ENCODE measurements at places on chromosomes 13 and 19.

GRCh38 chr19:19615086-19615485, 3.4 kb downstream of the PBX4 start:
- DNase-seq = no peak

GRCh38 chr19:3482507-3483225, 575 bp downstream of the SMIM44 start:
- no peak for DNase-seq

GRCh38 chr19:33823341-33823740, 26.7 kb downstream of the KCTD15 start:
- no peak for DNase-seq

DNA sequence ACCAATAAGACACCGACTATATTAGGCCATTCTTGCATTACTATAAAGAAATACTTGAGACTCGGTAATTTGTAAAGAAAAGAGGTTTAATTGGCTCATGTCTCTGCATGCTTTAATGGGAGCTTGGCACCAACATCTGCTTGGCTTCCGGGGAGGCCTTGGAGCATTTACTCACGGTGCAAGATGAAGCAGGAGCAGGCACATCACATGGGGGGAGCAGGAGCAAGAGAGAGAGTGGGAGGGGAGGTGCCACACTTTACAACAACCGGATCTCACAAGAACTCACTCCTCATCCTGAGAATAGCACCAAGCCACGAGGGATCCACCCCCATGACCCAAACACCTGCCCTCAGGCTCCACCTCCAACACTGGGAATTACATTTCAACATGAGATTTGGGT, 224.8 kb downstream of the KLF5 start:
- DNase-seq = no peak

- no peak for DNase-seq
Observed at GRCh38 chr19:41808663-41809566, 12.5 kb downstream of the CEACAM3 start.

DNA sequence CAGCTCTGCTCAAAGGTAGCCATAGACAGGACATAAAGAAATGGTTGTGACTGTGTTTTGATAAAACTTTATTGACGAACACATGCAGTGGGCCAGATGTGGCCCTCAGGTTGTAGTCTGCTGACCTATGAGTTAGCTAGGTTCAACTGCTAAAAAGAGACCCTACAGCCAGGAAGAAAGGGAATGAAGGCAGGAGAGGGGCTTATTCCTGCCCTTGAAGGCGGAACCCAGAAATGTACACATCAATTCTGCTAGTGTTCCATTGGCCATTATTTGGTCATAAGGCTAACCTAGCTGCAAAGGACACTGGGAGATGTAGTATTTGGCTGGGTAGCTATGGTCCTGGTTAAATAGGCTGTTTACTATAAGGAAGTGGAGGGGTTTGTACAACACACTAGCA, 18.0 kb downstream of the APBA3 start:
- peak; percentile 63 for DNase-seq

DNA sequence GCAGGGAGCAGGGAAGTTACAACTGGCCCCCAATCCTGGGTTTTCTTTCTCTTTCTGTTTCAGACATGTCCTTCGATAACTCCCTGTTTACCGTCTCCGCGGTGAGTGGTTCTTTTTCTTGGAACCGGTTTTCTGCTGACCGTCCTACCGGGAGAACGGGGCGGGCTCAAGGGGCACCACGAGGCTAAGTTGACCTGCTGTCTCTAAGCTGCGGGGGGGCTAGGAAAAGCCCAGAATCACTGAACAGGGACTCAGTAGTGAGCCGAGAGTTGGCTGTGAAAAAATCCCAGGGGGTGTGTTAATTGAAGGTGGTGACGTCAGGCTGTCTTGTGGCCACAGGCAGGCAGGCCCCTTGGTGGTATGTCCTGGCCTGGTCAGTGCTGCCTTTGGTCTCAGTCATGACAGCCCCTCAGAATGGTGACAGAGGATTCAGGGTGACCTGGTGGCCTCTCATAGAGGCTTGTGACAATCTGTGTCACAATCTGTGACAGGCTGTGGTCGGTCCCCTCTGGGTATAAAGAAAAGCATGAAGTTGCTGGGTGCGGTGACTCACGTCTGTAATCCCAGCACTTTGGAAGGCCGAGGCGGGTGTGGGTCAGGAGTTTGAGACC, 8.1 kb upstream of the CARM1 start:
- no peak for DNase-seq

- no peak for DNase-seq
Observed at GRCh38 chr13:41107104-41107571, 25.5 kb downstream of the KBTBD6 start.

DNA sequence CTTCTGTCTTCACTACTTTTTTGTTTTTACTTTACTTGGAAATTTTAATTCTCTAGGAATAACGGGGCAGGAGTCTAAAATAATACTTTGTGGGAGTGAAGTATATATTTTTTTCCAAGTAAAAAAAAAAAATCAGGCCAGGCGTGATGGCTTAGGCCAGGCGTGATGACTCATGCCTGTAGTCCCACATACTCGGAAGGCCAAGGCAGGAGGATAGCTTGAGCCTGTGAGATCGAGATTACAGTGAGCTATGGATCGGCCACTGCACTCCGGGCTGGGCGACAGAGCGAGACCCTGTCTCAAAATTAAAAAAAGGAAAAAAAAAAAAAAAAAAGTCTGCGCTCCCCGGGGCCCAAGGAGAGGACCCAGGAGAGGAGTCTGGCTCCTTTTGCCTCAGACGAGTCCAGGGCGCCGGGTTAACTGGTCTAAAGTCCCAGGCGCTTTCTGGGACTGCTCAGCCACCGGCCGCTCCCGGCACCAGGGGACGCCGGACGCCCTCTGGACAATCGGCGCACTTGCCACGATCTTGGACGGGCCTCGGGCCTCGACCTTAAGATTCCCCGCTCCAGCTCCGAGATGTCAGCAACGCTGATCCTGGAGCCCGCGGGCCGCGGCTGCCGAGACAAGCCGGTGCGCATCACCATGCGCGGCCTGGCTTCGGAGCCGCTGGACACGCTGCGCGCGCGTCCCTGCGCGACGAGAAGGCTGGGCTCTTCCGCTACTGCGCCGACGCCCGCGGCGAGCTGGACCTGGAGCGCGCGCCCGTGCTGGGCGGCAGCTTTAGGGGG, 2.7 kb upstream of the ZFP82 start:
- DNase-seq = no peak

GRCh38 chr13:63693696-63694095, 2278.0 kb upstream of the PCDH20 start:
- no peak for DNase-seq

DNA sequence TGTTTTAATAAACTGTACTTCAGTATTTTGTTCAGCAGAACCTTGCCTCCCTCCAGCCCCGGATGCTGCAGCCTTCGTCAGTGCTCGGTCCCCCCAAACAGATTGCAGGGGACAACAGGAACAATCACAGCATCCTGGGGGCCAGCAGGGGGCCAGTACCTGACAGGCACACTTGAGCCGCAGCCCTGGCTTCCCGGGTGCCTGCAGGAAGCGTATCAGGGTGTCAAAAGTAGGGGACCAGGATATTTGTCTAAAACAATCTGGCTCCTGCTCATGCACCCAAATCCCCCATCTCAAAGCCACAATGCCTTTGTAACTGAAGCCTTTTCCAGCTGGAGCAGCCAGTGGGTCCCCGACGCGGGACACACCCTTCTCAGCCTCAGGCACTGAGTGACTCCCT, 167.5 kb upstream of the TSHZ3 start:
- no peak for DNase-seq

GRCh38 chr13:90594681-90595080, 752.8 kb upstream of the MIR17HG start:
- peak; percentile 2 for DNase-seq
